Left ventricle myocardium inferior (tissue), 1 donor: ENCODE measurements at places on chromosomes 1 and 21.

GRCh38 chr1:68331117-68331865, 99.0 kb upstream of the WLS start:
- DNase-seq = no peak

DNA sequence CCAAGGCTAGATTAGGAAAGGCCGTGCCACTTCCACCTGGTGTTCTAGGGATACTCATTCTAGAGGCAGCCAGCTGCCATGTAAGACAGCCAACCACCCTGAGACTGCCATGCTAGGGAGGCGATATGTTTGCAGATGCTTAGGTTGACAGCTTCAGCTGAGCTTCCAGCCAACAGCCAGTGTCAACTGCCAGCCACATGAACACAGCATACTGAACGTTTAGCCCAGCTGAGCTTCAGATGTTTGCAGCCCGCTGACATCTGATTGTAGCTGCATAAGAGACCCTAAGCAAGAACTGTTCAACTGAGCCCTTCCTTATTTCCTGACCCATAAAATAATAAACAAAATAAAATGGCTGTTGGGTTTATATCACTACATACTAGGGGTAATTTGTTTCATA, 5.0 kb upstream of the KCNC4 start:
- DNase-seq = no peak

DNA sequence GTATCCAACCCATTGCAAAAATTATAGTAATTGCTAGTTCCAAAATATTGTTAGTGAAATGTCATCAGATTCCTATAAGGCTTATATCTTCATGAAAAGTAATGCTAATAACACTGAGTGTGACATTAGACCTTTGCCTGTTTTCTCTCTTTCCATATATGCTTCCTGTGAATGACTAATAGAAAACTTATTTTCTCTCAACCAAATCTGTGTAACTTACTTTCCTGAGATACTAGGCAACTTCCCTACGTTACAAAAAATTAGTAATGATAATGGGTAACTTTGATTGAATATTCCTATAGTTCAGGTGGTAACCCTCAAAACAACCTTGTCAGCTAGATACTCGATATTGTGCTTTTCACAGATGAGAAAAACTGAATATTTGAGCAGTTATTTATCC, 124.2 kb upstream of the HNRNPU start:
- DNase-seq = no peak

- peak; percentile 86 for DNase-seq
Observed at GRCh38 chr1:9242338-9242969, 7.9 kb downstream of the H6PD start.

DNA sequence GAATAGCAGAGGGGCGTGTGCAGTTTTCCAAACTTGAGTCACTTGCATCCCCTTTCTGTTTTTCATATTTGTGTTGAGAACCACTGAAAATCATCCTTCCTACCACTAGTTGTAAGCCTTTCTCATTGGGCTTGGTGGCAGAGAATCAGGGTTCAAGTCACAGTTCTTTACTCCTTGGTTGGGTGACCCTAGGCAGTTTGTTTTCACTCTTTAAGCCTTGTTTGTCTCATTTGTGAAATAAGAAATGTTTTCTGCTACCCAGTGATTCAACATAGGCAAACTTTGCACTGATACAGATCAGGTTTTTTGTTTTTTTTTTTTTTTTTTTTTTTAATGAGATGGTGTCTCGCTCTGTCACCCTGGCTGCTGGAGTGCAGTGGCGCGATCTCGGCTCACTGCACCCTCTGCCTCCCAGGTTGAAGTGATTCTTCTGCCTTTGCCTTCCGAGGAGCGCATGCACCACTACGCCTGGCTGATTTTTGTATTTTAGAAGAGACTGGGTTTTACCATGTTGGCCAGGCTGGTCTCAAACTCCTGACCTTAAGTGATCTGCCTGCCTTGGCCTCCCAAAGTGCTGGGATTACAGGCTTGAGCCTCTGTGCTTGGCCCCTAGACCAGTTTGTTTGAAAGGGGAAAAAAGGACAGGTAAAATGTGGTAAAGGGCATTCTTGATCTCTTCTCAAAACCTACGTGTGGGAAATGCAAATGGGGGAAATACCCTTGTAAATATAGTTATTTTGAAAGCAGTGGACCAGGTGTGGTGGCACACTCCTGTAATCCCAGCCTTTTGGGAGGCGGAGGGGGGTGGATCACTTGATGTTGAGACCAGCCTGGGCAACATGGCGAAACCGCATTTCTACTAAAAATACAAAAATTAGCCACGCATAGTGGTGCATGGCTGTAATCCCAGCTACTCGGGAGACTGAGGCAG, 3.2 kb downstream of the CLIC4 start:
- no peak for DNase-seq

- no peak for DNase-seq
Observed at GRCh38 chr1:200530623-200531261, 89.8 kb downstream of the KIF14 start.

DNA sequence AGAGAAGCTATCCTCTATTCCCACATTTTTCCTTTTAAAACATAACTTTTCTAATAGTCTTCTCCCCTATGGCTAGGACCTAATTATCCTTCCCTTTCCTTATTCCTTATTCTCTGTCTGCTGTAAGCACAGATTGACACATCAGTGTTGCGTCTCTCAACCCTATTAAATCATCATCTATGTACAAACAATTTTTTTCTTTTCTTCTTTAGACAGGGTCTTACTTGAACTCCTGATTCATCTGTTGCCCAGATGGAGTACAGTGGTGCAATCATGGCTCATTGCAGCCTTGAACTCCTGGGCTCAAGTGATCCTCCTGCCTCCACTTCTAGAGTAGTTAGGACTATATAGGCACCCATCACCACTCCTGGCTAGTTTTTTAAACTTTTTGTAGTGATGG, 8.3 kb downstream of the KLHDC9 start:
- no peak for DNase-seq

GRCh38 chr21:16579538-16579937, 849.8 kb downstream of the USP25 start:
- no peak for DNase-seq

DNA sequence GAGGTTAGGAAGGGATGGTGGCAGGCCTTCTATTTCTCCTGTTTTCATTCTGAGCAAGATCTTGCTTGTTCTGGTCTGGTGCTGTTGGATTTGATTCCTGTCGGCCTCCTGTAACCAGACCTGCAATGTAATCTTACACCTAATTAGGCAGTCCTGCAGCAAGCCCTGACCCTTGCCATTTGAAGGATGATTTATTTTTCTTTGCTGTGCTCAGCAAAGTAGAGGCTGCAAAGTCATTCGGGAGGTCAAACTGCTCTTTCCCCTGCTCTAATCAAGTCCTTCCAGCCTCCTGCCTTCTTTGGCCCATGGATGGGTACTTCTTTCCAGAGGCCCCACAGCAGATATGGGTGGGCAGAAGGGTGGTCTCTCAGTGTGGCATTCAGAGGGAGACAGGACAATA, 417.7 kb upstream of the USP24 start:
- no peak for DNase-seq

GRCh38 chr1:181018901-181019681, 3.6 kb downstream of the STX6 start:
- no peak for DNase-seq

GRCh38 chr21:37410639-37411038, 44.1 kb downstream of the DYRK1A start:
- no peak for DNase-seq

DNA sequence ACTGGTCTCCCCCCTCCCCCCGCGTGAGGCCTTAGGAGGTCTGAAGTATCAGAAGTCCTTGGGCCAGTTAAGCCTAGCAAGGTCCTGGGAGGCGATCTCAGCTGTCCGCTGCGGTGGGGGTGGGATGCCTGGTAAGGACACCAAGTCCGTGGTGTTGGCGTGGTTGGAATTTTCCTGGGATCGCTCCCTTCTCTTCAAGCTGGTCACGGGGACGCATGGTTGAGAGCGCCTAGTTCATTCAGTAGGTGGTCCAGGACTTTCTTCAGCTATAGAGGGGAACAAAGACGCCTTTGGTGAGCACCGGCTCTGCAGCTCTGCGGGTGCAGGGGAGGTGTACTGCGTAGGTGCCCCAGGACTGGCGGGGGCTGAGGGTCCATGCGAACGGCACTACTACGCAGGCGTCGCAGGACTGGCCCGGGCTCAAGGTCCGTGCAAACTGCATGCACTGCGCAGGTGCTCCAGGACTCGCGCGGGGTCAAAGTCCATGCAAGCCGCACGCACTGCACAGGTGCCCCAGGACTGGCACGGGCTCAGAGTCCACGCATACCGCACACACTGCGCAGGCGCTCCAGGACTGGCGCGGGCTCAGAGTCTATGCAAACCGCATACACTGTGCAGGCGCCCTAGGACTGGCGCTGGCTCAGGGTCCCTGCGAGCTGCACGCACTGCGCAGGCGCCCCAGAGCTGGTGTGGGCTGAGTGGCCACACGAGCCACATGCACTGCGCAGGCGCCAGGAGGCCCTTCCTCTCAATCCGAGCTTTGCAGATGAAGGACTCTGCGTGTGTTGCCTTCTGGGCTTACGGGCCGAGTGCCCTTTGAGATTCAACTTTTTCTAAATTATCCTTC, 36.6 kb upstream of the HMGN1 start:
- DNase-seq = peak; percentile 86

- DNase-seq = no peak
Observed at GRCh38 chr21:31999810-32000468, 127.1 kb downstream of the HUNK start.

GRCh38 chr1:121587777-121588176, 403.0 kb downstream of the SRGAP2C start:
- DNase-seq = no peak

GRCh38 chr1:115833856-115834255, 7.1 kb downstream of the NHLH2 start:
- DNase-seq = no peak

DNA sequence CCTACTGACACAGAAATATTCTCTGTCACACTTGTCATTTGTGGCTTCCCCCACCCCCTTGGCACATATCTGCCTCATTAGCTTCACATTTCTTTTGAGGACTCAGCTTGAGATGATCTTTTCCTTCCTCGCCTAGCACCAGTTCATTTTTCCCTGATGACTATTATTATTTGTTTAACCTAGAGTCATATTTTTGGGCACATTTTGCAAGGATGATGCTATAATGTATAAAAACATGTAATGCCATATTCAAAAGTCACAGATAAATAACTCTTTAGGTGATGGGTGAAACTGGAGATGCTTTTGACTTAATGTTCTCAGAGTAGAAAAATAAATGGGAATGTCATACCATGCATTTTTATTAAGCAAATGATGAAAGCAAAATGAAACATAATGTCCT, 202.7 kb downstream of the BACH1 start:
- no peak for DNase-seq

DNA sequence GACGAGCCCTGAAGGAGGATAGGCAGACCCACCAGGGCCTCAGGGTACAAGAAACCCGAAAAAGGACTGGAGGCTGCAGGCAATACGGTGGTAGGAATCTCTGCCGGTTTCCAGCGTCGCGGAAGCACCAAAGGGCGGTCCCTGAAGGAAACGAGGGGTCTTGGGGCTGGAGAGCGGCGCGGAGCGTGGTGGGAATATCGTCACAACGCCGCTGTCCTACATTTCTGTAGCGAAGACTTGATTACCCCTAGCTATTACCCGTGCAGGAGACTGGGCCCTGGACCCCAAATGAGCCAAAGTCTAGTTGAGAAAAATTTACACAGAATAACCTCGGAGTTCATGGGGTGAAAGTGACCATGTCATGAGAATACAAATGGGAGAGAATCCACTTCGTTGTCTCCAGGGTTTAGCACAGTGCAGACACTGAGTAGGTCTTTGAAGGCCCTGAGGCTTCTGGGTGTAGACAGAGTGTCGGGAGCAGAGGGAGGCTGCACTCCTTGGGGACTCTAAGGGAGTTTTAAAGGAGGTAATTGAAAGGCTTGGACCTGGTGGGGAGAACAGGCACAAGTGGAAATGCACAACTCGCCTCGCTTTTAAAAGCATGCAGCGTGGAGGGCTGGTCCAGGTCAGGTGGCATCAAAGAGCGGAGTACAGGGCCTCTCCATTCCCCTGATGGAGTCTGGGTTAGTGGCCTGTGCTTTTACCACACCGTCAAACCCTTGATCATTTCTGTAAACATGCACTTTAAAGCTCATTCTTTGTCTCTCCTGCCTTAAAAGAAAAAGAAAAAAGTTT, 1.5 kb downstream of the ATP1A1 start:
- no peak for DNase-seq
